Left hindlimb (tissue), 1 donor: ENCODE measurements at places on chromosomes 3 and 15.

GRCh38 chr3:60989626-60990441, 261.4 kb downstream of the FHIT start:
- DNase-seq = no peak

DNA sequence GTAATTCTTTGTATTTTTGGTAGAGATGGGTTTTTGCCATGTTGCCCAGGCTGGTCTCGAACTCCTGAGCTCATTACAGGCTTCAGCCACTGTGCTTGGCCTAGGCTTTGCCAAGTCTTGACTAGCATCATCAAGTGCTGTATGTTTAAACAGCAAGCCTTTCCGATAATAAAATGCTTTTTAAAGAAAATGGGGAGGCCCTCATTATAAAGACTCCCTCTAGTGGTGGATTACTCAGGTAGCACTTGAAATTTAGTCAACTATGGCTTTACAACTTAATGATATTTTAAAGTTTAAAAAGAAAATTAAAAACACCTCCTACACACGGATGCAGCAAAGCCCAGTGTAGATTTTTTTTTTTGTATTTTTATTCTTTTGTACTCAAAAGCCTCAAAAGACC, 213.6 kb downstream of the GAP43 start:
- DNase-seq = no peak

DNA sequence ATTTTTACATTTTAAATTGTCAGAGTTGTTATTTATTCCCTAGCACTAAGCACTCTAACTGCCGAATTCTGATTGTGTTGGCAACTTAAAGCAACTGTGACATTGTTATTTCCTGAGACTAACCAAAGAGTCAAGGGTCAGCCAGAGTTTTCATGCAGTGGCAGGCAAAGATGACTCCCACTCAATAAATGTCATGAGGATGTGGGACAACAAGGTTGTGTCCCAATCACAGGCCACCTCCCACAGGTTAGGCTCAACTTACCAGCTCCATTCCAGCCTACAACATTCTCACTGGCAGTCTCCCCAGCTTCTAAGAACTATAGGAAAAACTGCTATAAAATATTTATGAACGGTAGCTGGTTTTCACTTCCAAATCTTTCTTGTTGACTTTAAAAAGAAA, 80.1 kb downstream of the RSL24D1 start:
- DNase-seq = no peak

- no peak for DNase-seq
Observed at GRCh38 chr15:81869161-81869954, 176.5 kb downstream of the MEX3B start.
